ENCODE measurements at places on chromosomes 12 and 14. TPM values are rescaled to one million over a fixed set of nuclear protein-coding genes. Genes with fewer than 3 reads are reported as not detected.
A peak's percentile ranks its signal among the peaks of the same experiment; 100 is the strongest.

DNA sequence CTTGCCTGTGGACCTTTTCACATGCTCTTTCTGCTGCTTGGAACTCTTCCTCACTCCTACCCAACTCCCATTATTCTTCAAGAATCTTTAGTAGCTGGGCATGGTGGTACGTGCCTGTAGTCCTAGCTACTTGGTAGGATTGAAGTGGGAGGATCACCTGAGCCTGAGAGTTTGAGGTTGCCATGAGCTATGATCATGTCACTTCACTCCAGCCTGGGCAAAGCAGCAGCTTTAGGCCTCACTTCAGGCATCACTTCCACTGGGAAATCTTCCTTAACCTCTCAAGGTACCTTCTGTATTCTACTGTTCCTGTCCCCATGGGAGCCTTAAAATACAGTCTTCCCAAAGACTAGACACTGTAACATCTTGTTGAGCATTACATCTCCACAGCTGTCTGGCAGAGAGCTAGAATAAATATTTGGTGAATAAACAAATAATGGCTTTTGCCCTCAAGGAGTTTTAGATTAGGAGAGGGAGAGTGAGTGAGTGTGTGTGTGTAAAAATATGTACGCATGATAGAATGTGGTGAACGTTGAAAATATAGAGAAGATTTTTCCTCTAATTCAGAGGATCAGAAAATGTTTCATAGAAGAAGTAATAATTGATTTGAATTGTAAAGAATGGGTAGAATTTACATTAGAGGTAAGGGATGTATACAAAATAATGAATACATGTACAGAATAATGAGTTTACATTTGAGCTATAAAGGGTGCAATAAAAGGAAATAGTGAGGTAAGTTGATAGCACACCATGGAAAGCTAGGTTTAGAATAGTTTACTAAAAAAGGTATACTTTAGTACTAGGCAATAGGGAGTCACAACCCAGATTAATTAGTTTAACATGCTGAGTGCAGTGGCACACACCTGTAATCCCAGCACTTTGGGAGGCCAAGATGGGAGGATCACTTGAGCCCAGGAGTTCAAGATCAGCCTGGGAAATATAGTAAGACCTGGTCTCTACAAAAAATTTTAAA is 29.2 kb upstream of the BMAL2 start:
- DNase-seq: no peak

NOVA1 gene
- total RNA-seq: 3.5 TPM

DNA sequence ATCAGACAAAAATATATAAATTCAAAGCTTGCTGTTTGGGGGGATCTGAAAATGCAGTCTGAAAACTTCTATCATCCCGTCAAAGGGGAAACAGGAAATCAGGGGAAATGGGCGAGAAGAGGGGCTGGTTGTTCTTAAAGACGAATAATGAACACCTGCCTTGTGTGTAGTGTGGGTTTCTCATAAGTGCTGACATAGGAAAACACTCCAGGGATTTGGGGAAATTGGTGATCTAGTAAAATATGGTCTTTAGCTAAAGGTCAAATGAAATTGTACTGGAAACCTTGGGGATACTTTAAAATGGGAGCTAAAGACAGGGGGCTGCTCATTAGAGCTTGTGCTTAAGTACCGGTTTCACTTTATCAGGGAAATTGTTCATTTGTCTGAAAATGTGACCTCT is 39.6 kb upstream of the PIK3C2G start:
- DNase-seq: no peak

- DNase-seq: no peak
These were observed 2.1 kb upstream of the PLEK2 start for GRCh38 chr14:67413806-67414769.

DNA sequence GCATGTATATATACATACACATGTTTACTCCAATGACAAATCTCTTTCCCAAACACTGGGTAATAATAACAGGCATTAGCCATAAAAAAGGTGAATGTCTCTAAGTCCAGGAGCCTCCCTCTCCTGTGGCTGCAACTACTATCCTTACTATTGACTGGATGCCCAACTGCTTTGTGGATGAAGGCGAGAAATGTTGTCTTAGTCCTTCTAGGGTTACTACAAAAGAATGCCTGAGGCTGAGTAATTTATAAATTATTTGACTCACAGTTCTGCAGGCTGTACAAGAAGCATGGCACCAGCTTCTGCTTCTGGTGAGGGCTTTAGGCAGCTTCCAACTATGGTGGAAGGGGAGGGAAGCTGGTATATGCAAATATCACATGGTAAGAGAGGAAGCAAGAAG is 366.0 kb upstream of the DDHD1 start:
- no peak for DNase-seq

FAM181A gene
- not detected for total RNA-seq

GRCh38 chr12:122886851-122887818 is 8.8 kb downstream of the VPS37B start:
- DNase-seq: peak; percentile 78

DNA sequence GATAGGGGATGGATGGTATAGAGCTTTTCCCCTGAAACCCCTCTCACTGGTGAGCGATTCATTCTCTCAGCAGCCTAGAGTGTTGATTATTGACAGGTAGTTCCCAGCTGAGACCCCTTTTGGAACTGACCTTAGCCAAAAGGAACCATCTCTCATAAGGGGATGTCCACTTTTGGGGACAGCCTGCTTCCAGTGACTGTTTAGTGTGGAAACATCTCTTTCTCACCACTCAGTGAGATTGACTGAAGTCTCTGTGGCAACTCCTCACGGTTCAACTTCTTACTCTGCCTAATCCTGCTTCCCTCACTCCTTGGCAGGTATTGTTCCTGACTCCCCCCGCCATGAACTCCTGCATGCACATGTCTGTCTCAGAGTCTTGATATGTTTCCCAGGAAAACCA is 529.2 kb upstream of the ATP2B1 start:
- no peak for DNase-seq

- DNase-seq: no peak
These were observed 17.6 kb downstream of the DUSP6 start for GRCh38 chr12:89334548-89335169.

GRCh38 chr14:68543516-68543915 is 249.4 kb downstream of the ZFP36L1 start:
- DNase-seq: no peak

All from epithelial cell of proximal tubule (primary cell).